Mucosa of descending colon (tissue), 3 donors: ENCODE measurements at places on chromosomes 7 and 10. TPM values are rescaled to one million over a fixed set of nuclear protein-coding genes. Genes with fewer than 3 reads are reported as not detected.

DNA sequence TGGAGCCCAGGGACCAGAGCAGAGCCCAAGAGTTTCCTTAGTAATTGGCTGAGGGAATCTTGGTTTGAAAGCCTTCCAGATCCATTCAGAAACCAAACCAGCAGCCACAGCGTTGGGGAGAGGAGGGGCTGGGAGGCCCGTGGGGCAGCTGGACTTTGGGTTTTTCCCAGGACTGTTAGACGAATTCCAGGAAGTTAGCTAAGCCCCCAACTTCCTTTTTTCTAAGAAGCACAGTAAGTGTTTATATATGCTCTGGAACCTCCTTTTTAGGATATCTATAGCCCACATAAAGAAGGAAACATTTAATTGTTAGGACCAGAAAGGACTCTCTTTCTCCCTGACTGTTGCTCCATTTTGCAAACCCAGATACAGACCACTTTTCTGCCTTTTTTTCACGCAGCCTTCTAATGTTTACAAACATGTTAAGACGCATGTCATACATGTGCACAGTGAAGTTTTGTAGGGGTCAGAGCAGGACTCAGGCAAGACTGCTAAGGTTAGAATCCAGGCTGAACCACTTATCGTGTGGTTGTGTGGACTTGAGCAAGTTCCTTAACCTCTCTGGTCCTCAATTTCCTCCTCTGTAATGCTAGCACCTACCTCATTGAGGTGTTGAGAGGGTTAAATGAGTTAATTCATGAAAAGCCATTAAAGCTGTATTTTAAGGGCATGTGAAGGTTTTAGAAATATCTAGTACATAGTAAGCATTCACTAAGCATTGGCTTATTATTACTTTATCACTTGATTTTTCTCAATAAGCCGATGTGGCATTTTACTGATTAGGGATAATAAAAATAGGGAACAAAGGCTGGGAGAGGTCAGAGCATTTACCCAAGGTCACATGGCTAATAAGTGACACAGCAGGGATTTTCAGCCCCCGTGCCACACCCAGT, 42.4 kb downstream of the TBATA start:
- DNase-seq: no peak

DNA sequence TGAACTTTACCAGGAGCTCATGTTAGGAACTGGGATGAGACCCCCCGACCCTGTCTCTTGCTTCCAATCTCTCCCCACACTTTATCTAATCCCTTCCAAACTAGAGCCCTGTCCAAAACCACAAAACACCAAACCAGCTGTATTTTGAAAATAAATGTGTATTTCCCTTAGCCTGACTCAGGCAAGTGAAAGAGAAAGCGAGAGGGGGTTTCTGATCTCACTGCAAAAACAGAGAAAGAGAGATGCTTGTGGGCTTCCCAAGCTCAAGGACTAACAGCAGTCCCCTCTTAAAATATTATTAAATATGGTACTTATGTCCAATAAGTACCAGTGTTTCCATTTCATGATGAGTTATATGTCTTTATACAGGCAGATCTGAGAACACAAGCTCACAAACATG, 122.0 kb downstream of the AGMO start:
- DNase-seq: no peak

- DNase-seq: no peak
Measured at GRCh38 chr7:33918438-33919143, 13.3 kb downstream of the BMPER start.

GRCh38 chr7:50953303-50953702, 170.6 kb upstream of the GRB10 start:
- DNase-seq: no peak

The CRYGN gene
- total RNA-seq: not detected

The ANXA8L1 gene
- total RNA-seq: not detected

DNA sequence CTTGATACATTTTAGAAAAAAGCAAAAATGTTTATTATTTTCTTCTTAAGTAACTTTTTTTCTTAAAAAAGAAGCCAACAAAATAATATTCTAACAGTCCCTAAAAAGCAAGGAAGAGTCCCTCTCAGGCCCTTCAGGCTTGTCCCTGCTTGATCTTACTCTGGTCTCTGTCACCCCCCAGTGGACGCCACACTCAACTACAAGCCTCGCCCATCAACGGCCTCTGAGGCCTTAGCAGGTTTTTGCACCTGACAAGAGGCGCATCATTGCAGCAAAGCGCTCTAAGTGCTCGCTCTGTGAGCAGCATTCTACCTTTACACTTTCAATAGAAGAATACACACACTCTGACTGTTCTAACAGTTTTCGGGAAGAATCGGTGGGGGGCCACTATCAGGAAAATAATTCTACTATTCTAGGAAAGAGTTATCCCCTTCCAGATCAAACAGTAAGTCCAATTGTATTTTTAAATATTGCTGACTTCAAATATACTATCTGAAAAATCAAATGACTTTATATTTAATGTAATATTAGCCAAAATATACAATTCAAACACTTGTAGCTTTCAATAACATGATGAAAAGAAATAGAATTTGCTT, 139.2 kb downstream of the USP6NL start:
- DNase-seq: no peak

- DNase-seq: no peak
Measured at GRCh38 chr7:96996958-96997511, 8.3 kb upstream of the DLX6 start.

The PARD3 gene
- 39.5 TPM for total RNA-seq

GRCh38 chr7:157521752-157522151, 184.9 kb downstream of the DNAJB6 start:
- DNase-seq: no peak

DNA sequence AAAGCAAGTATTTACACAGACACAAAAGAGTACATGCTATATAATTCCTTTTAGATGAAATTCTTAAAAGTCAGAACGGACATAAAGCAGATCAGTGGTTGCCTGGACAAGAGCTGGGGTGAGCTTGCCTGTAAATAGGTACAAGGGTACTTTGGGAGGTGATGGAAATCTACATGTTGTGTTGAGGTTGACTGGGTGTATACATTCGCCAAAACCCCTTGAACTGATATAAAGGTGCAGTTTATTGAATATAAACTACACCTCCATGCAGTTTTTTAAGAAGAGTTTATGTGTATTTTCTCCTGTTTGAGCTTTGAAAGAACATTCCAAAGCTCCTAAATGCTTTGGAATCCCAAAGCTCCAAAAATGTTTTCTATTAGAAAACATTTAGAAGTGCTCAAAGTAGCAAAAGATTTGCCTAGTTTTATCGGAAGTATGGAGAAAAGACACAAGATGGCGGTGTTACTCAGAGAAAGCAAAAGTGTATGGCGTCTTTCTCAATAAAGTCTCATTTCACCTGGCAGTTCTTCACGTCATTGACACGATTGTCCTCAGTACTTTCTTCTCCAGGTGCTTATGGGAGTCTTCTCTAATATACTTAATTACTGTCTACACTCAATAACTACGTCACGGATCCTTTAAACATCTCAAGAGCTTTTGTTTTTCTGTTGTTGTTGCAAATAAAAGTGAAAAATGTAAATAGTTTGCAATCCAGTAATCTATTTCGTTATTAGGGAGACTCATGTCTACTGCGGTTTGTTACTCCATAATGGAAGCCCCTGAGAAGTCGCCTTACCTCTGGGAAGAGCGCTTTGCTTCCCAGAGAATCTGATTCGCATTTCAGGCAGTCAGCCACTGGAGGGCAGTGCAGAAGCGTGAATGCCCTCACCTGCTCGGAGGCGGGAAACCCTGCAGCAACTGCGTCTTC, 14.7 kb upstream of the SEC61G start:
- DNase-seq: peak; percentile 79

- DNase-seq: peak; percentile 78
Measured at GRCh38 chr10:24483701-24484100, 240.0 kb downstream of the ARHGAP21 start.

GRCh38 chr7:73682745-73683055, 553 bp downstream of the DNAJC30 start:
- DNase-seq: no peak

The SPACDR gene
- total RNA-seq: 1.0 TPM

DNA sequence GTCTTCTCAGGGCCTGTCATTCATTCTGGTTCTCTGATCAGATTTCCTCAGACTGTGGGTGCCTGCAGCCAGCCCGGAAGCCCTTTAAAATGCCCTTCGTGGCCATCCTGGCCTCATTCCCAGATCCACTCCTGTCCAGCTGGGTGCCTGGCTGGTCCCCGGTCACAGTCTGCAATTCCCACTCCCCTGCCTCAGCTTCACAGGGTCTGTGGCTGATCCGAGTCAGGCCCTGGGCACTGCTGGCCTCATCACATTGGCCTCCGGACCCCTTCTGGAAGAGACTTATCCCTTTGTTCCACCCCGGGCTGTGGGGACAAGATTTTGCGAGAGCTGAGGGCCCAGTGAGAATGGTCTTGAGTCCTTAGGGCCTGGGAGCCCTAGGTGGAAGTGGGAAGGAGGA, 12.1 kb downstream of the DOCK1 start:
- no peak for DNase-seq
